ENCODE measurements at places on chromosomes 1 and 21.
A peak's percentile ranks its signal among the peaks of the same experiment; 100 is the strongest.

DNA sequence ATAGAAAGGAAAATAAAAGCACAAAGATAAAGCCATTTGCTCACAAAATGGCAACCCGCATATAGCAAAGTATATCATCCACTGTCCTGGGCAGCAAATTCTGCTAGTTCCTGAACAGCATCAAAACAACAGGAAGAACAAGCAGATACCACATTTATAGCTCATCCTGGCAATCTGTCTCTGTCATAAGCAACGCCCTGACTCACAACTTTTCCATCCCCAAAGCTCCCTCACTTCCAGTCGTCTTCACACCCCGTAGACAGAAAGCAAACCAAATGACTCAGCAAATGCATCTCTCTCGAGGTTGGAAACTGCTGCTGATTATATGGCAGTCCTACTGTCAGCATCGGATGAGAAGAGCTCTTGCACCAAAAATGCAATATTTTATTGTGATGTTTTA, 65.8 kb downstream of the AK5 start:
- DNase-seq, result no peak

DNA sequence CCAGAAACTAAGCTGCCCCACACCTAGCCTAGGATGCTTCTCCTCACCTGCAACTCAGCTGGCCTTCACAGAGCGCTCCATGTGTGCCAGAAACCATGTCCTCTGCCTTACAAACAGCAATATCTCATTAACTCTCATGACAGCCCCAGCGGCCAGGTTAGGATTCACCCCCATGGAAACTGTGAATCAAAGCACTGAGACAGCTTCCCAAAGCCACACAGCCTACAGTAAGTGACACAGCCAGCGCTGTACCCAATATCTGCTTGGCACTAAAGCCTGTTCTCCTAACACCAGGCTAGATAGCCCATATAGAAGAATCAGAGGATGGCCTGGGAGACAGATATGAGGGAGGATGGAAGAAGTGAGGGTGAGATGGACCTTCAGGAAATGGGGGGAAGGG, 13.5 kb downstream of the KCNN3 start:
- peak; percentile 74 for DNase-seq

DNA sequence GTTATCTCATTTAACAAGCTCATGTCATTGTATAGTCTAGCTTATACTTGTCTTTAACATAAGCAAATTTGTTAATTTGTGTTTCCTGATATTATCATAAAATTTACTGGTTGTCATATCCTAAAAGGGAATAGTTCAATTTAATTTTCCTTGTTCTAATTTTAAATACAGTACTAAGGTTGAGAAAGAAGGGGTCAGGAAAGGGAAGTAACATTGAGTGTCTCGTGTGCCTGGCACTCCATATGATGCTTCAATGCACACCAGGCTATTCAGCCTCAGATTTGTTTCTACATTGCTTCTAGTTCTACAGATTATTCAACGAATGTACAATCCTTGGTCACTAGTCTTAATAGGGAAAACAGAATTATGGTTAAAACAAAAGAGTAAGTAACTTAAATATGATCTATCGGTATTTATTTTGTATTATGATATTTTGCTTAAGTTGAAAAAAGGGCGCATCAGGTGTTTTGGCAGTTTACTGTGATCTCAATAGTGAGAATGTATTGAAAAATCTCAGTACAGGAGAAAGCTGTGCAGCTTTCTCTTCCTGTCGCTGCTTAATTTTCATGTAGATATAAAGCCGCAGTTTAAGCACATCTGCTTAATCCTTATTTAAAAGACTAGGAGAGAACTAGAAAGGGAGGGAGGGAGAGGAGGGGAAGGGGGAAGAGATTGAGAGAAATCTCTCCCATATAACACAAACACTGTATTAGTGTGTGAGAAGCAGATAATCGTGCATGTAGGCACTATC, 13.0 kb downstream of the PTPRC start:
- no peak for DNase-seq

DNA sequence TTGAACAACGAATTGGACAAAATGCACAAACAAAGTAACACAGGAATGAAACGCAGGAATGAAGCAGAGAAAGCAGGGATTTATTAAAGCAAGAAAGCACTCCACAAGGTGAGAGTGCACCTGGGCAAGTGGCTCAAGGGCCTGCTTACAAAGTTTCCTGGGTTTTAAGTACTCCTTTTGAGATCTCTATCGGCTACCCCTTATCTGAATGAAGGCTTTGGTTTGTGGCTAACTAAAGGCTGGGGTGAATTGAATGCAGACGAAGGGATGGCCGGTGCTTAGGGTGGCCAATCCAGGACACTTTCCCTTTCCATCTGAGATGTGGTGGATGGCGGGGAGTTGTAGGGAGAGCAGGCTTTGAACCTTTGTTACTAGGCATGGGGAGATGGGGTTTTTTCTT, 151.4 kb upstream of the KIAA0040 start:
- no peak for DNase-seq

- no peak for DNase-seq
Observed at GRCh38 chr1:85228972-85229371, 28.2 kb upstream of the SYDE2 start.

DNA sequence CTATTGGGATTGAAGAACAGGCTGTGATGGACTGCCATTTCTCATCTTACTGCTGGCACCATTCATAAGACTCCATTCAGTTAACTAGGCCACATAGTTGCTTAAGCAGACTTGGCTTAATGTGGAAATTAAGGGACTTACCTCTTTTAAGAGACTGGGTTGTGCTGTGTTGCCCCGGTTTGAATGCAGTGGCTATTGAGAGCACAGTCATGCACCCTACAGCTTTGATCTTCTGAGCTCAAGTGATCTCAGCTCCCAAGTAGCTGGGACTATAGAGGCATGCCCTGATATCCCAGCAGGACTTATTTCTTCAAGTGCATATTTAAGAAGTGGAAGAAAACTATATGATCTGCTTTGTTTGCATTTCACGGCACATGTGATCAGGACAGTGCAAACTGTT, 181.1 kb downstream of the RASAL2 start:
- DNase-seq, result no peak

DNA sequence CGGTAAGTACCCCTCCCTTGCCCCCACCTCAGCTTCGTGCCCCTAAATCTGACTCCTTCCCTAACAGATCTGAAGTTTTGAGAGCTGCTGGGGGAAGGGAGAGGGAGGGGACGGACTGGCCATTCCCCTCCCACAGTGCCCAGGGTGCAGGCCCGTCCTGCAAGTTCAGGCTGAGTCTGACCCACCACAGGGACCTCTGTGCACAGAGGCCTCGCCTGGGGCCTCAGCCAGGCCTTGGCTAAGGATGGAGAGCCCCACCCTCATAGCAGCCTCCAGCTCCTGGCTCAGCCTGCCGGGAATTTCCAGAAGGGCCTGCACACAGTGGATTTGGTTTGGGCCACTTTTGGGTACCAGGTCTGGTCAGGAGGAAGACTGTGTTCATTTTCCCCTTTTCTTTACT, 31.2 kb upstream of the TNFRSF1B start:
- DNase-seq, result no peak

DNA sequence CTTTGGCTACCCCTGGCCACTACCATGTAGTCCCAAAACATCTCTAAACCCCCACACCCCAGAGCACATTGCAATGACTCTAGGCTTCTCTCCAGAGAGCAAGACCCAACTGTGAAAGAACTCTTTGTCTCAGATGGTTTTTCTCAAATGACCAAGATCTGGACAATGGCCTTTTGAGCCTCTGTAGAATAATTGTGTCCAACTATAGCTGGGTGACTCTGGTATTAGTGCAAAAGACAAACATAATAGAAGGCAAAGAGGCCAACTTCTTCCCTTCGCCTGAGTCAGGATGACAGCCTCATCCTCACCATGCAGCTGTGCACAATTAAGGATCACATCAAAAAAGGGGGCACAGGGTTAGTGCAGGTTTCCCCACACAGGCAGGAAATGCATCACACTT, 139.6 kb downstream of the BRINP2 start:
- DNase-seq, result no peak

GRCh38 chr1:30726236-30726635, 2.9 kb upstream of the MATN1 start:
- no peak for DNase-seq

- no peak for DNase-seq
Observed at GRCh38 chr1:26863685-26864077, 732 bp downstream of the SFN start.

Data from NCI-H1694 treated with DMSO at 0.1 percent for 48 hours (cell line).